ENCODE measurements at places on chromosomes 12 and 14.

GRCh38 chr14:37142835-37143401 lies 29.5 kb downstream of the SLC25A21 start:
- no peak for DNase-seq

DNA sequence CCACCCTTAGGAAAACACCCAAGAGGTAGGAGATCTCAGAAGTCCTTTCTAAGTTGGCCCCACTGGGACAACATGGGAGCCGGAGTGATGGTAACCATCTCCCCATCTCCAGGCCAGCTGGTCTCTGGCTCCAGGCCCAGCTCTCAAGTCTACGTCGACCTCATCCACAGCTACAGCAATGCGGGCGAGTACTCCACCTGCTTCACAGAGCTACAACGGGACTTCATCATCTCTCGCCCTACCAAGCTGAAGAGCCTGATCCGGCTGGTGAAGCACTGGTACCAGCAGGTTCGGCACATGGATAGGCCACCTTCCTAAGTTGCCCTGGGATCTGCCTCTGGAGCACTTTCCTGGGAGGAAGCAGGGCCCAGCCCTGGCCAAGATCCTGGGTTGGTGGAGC lies 11.0 kb upstream of the OAS2 start:
- DNase-seq, result no peak

DNA sequence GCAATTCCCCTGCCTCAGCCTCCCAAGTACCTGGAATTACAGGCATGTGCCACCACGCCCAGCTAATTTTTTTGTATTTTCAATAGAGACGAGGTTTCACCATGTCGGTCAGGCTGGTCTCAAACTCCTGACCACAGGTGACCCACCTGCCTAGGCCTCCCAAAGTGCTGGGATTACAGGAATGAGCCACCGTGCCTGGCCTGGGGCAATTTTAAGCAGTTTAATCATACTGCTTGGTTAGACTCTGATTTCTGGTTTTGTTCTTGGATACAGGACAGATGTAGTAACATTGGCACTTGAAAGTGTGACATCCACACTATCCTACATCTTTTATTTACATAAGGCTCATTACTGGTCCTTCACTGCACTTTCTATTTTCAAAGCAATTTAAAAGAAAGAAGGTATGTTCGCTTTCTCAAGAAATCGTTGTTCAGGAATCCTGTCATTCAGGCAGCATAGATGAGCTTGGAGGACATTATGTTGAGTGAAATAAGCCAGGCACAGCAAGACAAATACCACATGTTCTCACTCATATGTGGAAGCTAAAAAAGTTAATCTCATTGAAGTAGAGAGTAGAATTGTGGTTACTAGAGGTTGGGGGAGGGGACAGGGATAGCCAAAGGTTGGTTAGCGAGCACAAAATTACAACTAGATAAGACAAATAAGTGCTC lies 4.0 kb upstream of the NUAK1 start:
- DNase-seq, result no peak

DNA sequence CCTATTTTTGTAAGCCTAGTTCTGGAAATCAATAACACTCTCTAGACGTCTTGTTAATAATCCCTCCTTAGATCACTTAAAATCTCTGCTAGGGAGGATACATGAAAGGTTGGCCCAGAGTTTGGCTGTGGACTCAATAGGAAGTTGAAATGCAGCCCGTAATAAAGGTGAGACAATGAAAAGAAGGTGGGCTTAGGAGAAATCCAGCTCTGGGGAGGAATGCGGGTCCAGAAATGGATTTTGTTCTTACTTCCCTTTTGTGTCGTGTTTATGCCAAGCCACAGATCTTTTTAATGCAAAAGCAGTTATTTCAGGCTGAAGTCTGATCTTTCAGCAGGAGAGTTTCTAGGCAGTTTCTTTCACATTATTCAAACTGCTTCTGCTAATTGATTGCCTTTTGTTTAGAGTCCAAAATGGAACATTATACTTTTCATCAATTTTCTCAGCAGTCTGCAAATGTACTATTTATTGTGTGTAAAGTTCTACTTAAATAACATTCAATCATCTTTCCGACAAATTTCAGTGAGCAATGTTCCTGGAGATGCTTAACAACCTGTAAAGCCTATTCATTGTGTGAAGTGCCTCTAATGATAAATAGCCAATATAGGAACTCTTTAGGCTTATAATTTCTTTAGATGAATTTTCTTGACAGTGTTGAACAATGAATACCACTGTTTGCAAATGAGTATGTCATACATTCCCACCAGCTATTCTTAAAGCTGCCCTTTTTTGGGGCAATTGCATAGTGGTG lies 252.9 kb upstream of the KRR1 start:
- no peak for DNase-seq

- no peak for DNase-seq
Observed at GRCh38 chr12:19819231-19819630, 379.9 kb downstream of the AEBP2 start.

GRCh38 chr12:83769151-83769550 lies 1082.4 kb downstream of the TMTC2 start:
- no peak for DNase-seq

DNA sequence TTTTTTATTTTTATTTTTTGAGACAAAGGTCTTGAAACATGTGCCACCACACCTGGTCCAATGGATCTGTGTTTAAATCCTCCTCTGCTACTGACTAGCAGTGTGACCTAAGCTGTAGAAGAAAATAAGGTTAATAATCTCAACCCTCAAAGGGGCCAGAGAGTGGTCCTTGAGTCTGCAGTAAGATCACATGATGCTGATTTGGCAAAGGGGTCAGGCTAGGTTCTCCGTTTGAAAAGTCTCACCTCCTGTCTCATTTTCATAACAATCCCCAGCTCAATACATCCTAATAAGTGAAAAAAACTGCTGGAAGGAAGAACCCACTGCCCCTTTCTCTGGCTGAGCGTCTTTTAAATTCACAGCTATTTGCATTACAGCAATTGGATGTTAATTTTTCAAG lies 8.0 kb upstream of the TEP1 start:
- no peak for DNase-seq

DNA sequence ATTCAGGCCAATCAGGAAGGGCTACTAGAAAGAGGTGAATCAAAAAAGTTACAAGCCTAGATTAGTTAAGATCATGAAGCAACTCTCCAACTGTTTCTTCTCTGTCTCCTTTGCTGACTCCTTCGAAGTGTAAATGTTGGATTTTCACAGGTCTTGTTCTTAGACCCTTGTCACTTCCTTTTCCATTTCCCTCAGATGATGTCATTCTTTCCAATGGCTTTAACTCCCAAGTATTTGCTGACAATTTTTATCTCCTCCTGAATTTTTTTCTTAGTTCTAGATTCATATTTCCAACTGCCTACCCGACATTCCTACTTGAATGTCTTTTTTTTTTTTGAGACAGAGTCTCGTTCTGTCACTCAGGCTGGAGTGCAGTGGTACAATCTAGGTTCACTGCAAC lies 10.8 kb downstream of the GAS2L3 start:
- no peak for DNase-seq

DNA sequence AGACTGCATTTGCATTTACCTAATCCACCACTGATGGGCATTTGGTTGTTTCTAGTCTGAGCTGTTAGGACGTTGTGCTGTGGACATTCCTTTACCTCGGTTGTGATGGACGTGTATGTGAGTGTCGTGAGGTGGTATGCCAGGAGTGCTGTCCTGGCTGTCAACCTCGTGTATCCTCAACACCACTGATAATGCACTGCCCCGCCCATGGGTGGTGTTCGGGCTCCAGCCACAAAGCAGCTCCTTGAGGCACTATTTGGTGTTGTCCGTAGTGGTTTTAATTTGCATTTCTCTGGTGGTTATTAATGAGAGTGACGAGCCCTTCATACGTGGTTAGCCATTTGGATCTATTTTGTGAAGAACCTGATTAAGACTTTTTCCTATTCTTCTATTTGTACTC lies 87.6 kb downstream of the PPP2R5C start:
- DNase-seq, result no peak

DNA sequence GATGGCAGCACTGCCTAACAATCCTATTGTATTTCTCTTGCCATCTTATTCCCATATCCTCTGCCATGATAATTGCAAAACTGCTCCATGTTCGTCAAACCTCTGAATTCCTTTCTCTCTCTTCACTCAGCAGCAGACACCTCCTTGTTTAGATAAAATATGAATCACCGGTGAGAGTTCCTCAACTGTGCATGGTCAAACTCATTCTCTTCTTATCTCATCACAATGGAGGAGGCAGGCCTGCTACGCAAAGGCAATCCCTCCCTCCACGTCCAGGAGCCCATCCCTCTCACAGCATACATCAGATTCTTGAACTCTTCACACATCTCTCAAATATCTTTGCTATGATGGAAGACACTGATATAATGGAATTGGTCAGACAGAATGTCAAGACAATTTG lies 90.1 kb upstream of the DAAM1 start:
- DNase-seq, result no peak

DNA sequence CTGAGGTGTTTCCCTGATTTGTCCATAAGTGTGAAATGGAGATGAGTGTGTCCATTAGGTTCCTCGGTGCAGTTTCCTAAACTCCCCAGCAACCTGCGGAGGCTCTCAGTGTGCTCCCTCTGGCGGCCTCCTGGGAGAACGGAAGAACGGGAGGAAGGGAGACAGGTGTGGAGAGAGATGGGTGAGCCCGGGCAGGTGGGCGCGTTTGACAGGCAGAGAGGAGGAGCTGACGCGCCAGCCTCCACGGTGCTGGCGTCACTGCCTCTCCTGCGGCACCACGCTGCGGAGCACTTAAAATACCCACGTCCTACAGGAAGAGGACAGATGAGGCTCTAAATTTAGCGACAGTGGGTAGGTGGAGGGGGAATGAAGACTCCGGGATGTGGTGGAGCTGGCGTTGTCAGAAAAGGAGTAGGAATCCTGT lies 26.8 kb upstream of the PEX5 start:
- DNase-seq, result no peak

GRCh38 chr12:79098530-79098929 lies 234.0 kb downstream of the SYT1 start:
- DNase-seq, result no peak

DNA sequence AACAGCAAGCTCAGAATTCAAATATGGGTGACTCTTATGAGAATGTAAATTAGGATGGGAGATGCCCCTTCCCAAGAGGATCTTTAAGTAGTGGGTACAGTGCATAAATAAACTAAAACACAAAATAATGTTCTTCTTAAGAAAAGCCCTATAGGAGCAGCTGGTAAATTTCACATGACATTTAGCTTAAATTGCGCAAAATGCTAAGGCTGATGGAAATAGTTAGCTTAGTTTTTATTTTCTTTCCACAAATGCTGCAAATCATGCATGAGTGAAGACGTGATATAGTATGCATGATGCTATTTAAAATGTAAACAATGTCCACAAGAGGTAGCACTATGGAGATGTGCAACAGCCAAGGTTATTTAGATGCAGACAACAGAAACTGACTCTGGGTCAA lies 328.1 kb downstream of the ATP23 start:
- DNase-seq, result no peak

- DNase-seq, result no peak
Observed at GRCh38 chr14:77051116-77051515, 22.6 kb upstream of the IRF2BPL start.

DNA sequence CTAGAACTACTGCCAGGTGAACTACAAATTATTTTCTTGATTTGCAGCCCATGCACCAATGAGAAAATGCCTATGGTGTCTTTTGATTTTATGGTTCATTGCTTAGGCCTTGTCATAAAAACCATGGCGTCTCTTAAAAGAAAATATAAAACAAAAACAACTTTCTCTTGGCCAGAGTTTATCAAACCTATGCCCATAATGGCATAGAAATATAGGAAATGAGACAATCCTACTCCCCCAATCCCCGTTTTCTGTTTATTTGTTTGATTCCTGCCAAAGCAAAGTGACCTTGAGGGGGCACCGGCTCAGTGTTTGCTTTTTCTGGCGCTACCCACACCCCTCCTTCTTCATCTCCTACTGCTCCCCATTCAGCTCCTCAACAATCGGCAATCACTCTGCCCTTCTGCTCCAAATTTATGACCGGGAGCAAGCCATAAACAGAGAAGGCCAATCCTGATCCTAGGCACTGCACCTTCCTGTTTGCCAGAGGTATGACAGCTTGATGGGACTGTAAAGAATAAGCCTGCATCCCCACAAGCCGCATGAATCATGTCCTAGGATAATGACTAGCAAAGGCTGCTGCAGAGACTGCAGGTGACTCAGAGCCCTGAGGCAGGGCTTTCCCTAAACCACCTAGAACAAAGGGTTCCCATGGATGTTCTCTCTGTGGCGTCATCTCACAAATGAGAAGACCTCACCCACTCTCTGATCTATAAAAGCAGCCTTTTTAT lies 874.9 kb downstream of the NRXN3 start:
- DNase-seq, result no peak

DNA sequence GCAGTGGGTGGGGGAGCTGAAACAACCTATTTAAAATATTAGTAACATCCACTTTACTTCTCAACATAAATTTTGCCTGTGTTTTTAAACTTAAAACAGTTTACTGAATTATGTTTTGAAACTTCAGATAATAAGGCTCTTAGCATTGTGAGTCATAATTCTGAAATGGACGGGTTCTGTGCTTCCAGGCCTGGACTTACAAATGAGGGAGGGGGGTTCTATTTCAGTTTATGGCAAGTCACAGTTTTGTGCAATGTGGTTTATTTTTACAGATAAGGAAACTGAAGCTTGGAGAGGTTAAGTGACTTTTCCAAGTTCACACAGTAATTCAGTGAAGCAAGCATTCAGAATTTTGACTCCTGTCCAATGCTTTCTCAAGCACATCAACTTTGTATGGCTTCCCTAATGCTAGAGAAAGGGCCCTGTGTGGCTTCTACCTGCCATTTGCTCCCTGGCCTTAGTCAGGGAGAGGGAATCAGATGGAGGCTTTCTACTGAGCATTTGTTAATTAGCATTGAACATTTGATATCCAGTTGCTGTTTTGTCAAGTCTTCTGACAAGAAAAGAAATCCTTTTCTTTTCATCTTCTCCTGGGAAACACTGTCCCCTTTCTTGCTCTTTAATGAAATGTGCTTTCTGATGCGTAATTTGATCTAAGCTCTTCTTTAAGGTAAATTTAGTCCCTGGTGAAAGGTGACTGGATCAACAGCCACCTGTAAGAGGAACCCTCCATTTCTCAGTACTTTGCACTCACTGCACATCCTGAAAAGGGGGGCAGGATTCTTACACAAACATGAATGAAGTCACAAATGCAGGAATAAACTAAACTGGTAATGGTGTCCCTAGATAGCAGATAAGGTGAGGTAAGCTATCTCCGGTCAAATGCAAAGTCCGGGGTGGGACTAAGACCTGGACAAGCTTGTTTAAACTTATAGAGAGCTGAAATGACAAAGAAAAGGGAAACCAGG lies 2.5 kb upstream of the SALL2 start:
- DNase-seq, result no peak

DNA sequence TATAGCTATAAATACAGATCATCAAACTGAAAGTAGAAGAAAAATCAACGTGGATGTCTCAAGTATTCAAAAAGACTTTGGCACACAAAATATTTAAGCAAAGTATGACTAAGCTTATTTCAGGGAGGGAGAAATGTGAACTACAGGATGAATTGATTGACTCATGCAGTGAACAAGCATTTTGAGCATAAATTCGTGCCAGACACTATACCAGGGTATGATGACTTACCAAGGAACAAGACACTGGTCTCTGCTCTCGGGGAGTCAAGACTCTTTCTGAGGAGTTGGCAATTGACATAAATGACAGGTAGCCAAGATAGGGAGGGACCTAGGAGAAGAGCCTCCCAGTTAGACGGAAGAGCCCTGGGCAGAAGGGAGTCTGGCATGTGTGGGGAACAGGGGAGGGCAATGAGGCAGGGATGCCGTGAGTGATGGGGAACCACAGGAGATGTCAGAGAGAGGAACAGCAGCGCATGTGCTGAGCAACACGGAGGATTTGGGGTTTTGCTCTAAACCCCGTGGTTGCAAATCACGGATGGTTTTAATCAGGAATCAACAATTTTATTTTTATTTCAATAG lies 115.2 kb downstream of the TMEM132D start:
- no peak for DNase-seq
